ENCODE measurements at places on chromosomes 7 and 10.

DNA sequence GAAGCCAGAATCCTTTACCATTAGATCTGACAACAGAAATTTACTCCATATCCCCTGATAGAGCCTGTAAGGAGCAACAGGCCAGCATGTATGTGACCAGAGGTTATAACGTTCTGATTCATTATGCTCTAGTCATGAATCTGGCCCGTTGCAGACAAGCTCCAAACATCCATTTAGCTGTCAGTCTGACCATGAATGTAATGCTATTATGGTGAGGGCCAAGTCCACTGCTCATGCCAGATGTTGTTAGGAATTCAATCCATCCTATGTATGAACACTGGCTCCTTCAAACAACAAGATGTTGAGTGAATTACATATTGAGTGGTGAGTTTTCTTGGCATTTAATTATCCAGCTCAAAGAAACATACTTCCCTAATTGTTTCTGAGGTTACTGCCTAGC, 610.1 kb upstream of the ANKRD30A start:
- H3K27me3 ChIP-seq: no peaks in the 10 kb centered on the region
- H3K36me3 ChIP-seq: no peaks in the 10 kb centered on the region
- H3K27ac ChIP-seq: no peak overlapping the region
- no peak overlapping the region for H3K4me3 ChIP-seq

DNA sequence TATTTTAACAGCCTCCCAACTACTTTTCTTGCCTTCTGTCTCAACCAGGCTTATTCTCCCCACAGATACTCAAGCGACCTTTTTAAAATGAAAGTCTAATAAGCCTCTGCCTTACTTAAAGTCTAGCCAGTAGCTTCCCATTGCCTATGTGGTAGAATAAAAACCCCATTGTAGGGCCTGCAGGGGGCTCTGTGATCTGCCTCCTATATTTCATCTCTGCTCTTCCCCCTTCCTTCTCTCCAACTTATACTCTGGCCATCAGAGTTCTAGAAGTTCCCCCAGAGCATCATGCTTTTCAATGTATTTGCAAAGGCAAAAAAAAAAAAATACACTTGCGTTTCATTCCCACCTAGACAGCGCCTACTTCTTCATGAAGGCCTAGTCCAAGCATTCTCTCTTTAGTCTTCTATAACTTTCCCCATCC, 167.7 kb upstream of the ADO start:
- no peak for DNase-seq
- H3K4me1 ChIP-seq: peaks cover 15% of the 10 kb centered on the region
- H3K4me3 ChIP-seq: no peak overlapping the region
- no peaks in the 10 kb centered on the region for H3K27me3 ChIP-seq
- no peaks in the 10 kb centered on the region for H3K36me3 ChIP-seq

GRCh38 chr7:76236224-76236623, 34.5 kb downstream of the SRRM3 start:
- no peaks in the 10 kb centered on the region for H3K4me1 ChIP-seq
- H3K27ac ChIP-seq: no peak overlapping the region
- no peaks in the 10 kb centered on the region for H3K36me3 ChIP-seq
- no peak overlapping the region for H3K4me3 ChIP-seq
- H3K27me3 ChIP-seq: no peaks in the 10 kb centered on the region

GRCh38 chr10:48834189-48834965, 105.3 kb downstream of the LRRC18 start:
- H3K4me1 ChIP-seq: no peaks in the 10 kb centered on the region
- H3K27me3 ChIP-seq: no peaks in the 10 kb centered on the region
- no peak for DNase-seq

DNA sequence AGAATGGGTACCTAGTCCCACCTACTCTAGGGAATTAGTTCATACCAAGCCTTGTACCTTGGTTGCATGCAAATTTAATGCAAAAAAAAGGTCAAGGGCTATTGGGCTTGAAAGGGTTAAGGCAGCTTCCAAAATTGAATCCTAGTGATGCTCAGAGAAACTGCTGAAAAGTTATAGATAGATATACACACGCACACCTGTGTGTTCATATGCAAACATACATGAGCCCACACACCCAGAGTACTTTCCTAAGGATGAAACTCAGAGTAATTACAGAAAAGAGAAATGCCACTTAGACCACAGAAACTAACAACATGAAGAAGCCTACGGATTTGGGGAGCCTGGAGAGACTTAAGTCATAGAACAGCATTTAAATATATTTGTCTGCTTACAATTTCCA, 1.5 kb downstream of the SLC25A13 start:
- no peak for DNase-seq
- H3K4me1 ChIP-seq: no peaks in the 10 kb centered on the region
- H3K27me3 ChIP-seq: no peaks in the 10 kb centered on the region
- H3K27ac ChIP-seq: no peak overlapping the region
- no peaks in the 10 kb centered on the region for H3K36me3 ChIP-seq
- H3K4me3 ChIP-seq: peak overlapping the region; percentile 67

DNA sequence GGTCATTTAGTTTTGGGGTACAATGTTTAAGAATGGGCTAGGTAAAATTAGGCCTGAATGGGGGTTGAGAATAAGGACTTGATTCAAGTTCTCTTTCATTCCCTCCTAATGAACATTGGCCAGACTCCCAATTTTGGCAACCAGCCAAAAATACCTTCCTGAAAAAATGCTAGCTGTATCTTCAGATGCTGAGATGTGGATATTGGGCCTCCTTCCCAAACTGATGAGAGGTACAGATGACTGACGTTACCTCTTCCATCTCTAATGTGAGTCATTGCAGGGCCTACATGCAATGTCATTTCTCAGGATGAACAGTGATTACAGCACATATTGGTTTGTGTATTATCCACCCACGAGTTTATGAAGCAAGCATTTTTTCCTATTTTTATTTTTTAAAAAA, 151.6 kb downstream of the SND1 start:
- H3K27ac ChIP-seq: no peak overlapping the region
- H3K4me3 ChIP-seq: no peak overlapping the region
- H3K36me3 ChIP-seq: no peaks in the 10 kb centered on the region
- H3K4me1 ChIP-seq: no peaks in the 10 kb centered on the region
- DNase-seq: peak; percentile 35
- H3K27me3 ChIP-seq: no peaks in the 10 kb centered on the region

DNA sequence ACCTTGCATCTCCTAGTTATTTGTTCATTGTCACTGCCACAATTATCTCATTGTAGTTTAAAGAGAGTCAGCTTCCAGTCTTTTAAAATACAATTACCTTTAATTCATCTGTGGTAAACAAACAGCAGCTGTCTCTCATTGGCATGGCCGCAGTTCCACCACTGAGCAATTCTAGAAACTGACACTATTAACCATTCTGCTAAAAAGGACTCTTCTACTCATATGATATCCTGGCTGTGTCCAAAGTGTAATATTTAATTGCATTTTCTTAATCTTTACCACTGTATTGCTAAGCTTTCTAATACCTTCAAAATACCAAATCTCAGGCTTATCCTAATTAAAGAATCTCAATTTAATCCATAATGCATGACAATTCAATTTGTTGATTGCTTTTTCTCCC, 639.0 kb downstream of the AUTS2 start:
- no peaks in the 10 kb centered on the region for H3K27me3 ChIP-seq
- H3K4me3 ChIP-seq: no peak overlapping the region
- H3K36me3 ChIP-seq: no peaks in the 10 kb centered on the region
- no peak overlapping the region for H3K27ac ChIP-seq
- DNase-seq: no peak

DNA sequence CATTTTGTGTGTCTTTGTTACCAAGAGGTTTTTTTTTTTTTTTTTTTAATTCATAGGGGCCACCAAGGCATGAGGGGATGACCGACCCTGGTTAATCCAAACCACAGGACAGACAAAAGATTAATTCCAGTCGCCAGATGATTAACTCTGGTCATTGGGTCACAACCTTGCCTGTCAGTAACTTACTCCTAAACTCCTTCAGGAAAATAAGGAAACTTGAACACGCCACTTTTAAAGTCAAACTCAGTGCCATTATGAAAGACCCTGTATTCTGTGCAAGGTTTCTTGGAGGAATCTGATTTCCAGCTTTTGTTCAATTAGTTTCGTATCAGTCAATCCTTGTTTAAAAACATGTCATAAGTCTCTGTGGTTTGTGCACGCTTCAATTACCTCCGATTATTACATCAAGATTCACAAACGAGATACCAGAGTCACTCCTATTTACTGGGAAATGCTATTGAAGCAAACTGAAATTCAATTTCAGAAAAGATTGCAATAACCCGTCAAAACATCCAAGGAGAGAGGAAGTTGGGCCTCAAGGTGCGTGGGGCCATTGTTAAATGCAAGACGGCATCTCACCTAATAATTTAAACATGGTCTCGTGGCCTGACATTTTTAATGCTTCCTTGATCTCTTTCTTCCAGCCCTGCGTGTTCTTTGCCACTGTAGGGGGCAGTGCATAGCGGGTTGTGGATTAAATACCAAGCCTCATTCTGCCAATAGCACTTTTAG, 44.0 kb downstream of the NRP1 start:
- peaks cover 29% of the 10 kb centered on the region for H3K4me1 ChIP-seq
- peaks cover 15% of the 10 kb centered on the region for H3K36me3 ChIP-seq
- no peaks in the 10 kb centered on the region for H3K27me3 ChIP-seq
- peak overlapping the region; percentile 84 for H3K27ac ChIP-seq
- peak; percentile 53 for DNase-seq

GRCh38 chr10:72276421-72277339, 3.0 kb downstream of the DDIT4 start:
- H3K27me3 ChIP-seq: no peaks in the 10 kb centered on the region
- no peaks in the 10 kb centered on the region for H3K36me3 ChIP-seq
- H3K4me3 ChIP-seq: no peak overlapping the region
- H3K27ac ChIP-seq: no peak overlapping the region
- DNase-seq: no peak
- peaks cover 24% of the 10 kb centered on the region for H3K4me1 ChIP-seq

GRCh38 chr10:44684661-44685060, 226.5 kb upstream of the TMEM72 start:
- peak; percentile 54 for DNase-seq
- H3K4me1 ChIP-seq: no peaks in the 10 kb centered on the region
- no peak overlapping the region for H3K4me3 ChIP-seq
- no peaks in the 10 kb centered on the region for H3K36me3 ChIP-seq

GRCh38 chr10:18293536-18294510, 153.6 kb downstream of the CACNB2 start:
- DNase-seq: no peak
- no peaks in the 10 kb centered on the region for H3K36me3 ChIP-seq

- H3K36me3 ChIP-seq: no peaks in the 10 kb centered on the region
- no peak for DNase-seq
- no peak overlapping the region for H3K27ac ChIP-seq
- no peaks in the 10 kb centered on the region for H3K27me3 ChIP-seq
- H3K4me1 ChIP-seq: no peaks in the 10 kb centered on the region
- no peak overlapping the region for H3K4me3 ChIP-seq
Observed at GRCh38 chr7:81774551-81774950, 4.7 kb upstream of the HGF start.

DNA sequence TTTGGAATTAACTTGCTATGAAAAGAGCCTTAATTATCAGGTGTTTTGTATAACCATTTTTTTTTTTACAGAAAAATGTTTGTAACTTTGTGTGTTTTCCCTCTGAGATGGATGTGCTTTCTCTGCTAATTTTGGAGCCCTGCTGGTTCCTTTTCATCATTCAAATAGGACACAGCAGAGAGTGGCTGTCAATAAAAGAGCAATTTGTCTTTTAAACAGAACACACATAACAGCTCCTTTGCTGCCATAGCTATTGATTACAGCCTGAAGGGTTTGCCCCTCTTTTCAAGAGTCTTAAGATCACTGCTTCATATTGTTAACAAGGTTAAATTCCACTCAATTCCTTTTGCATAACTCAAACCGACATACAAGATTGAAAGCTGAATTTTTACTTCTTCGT, 187.2 kb upstream of the MBL2 start:
- no peak for DNase-seq
- H3K27me3 ChIP-seq: no peaks in the 10 kb centered on the region
- no peaks in the 10 kb centered on the region for H3K4me1 ChIP-seq

DNA sequence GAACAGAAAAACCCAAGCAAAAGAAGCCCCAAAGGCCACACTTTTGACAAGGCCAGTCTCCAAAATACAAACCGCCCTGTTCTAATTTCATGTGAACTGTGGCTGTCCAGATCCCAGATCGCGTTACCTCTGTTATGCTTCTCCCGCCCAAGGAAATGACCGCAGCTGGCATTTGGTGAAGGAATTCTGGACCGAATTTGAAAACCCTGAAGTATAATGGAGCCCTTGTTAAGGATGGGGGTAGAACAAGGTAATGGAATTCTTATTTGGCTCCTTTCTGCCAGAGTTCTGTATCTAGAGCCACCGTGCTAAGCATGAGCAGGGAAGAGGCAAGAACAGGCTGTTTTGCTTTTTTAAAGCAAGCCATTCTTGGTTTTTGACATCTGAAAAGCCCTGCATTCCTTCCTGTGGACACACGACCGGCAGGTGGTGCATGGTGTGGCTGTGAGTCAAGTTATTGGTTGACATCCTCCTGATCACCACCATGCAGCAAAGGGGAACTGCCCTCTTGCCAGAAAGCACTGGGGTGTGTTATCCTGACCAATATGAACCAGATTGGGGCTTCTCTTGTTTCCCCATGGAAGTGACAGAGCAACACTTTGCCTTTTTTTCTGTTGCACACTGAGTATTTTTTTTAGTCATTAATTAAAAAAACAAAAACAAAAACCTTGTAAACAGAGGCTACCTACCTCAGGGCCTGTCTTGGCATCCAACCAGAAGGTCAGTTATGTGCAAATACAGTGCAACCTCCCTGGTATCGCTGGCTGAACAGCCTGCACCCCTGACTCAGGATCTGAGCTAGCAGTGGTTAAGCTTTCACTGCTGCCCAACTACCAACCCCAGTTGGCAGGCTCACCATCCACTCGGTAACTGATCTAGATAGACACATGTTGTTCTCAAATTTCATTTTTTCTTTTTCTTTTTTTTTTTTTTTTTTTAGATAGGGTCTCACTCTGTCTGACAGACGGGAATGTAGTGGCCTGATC, 14.2 kb downstream of the UCMA start:
- DNase-seq: peak; percentile 4
- no peak overlapping the region for H3K4me3 ChIP-seq
- no peak overlapping the region for H3K27ac ChIP-seq
- H3K4me1 ChIP-seq: no peaks in the 10 kb centered on the region
- H3K27me3 ChIP-seq: no peaks in the 10 kb centered on the region

DNA sequence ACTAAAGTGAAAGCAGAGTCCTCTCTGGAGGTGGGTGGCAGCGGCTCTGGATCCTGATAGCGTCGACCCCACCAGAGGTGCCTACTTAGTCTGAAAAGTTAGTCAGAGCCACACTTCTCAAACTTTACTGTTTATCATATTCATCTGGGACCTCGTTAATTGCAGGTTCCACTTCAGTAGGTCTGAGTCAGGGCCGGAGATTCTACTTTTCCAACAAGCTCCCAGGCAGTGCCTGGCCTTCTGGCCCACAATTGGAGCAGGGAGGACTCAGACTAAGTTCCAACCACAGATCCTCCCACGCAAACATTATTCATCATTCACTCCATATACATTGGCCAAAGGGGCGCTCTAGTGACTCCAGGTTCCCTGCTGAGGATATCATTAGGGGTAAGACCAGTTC, 78.1 kb downstream of the VSTM4 start:
- H3K27me3 ChIP-seq: no peaks in the 10 kb centered on the region
- peak; percentile 90 for DNase-seq
- H3K27ac ChIP-seq: peak overlapping the region; percentile 8
- H3K4me3 ChIP-seq: no peak overlapping the region
- H3K4me1 ChIP-seq: no peaks in the 10 kb centered on the region

GRCh38 chr7:1567049-1567771, 2.6 kb downstream of the PSMG3 start:
- DNase-seq: peak; percentile 83
- H3K27me3 ChIP-seq: no peaks in the 10 kb centered on the region
- H3K27ac ChIP-seq: peak overlapping the region; percentile 97
- peaks cover 33% of the 10 kb centered on the region for H3K4me1 ChIP-seq
- no peaks in the 10 kb centered on the region for H3K36me3 ChIP-seq

Measured in astrocyte (in vitro differentiated cells and primary cell).